Stimulated activated naive CD8-positive, alpha-beta T cell treated with anti-CD3 and anti-CD28 coated beads, Interleukin-15, amount 100 ng/mL, for 72 hours (primary cell): ENCODE measurements at places on chromosomes 5 and 9.

GRCh38 chr9:78030296-78030552 is 1.4 kb downstream of the GNAQ start:
- peak; percentile 43 for DNase-seq

- DNase-seq, result peak; percentile 10
These were observed 127.1 kb downstream of the TRIO start for GRCh38 chr5:14270209-14270702.

DNA sequence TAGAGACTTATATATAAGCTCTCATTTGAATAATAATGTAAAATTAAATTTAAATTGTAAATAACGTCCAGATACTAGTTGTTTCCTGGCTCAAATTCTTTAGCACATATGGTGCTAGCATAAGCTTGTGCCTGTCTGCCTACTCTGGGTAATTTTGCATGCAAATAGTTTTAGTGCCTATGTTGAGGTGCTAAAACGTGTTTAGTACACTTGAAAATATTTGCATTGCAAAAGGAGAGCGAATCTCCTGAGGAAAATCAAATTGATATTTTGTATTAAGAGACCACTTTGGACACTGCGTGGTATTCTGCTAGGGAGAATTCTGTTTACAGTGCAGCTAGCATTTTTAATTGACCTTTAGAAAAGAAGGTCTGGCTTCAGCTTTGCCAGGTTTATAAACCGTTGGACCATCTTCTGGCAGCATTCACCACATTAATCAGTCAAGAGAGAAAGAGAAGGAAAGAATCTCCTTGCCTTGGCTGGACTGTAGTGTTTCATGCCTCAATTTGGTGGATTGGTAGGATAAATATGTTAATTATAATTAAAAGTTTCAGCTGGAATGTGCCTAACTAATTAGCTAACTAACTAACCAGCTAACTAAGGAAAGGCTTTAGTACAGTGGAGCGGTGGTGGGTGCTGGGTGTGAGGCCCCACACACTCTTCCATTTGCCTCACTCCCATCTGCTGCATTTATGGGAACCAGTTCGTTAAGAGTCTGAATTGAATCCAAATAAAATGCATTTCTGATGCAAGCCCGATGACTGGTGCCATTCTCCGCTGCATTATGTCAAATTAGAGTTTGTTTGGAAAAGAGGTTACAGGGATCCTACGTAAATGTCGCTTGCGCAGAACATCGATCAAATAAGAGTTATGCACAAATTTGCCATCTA is 150.1 kb upstream of the MPDZ start:
- no peak for DNase-seq

DNA sequence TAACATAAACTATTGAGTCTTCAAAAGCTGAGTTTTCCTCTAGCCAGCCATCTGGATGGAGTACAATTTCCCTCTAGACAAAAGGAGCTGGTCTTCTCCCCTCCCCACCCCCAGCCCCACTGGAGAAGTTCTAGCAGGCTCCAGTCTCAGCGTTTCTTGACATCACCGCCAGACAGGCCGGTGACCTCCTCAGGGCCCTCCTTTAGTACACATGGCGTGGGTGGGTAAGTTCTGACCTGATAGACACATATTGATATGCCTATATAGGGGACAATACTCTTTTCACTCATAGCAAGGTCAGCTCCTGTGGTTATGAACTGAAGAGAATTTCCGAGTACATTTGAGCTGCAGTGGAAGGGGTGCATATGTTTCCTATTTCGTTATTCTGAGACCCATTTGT is 27.2 kb downstream of the DNAI1 start:
- DNase-seq, result no peak

GRCh38 chr9:70058569-70059116 is 15.0 kb downstream of the MAMDC2 start:
- no peak for DNase-seq

GRCh38 chr9:32424616-32425015 is 40.2 kb downstream of the ACO1 start:
- DNase-seq, result no peak
